ENCODE measurements at places on chromosomes 12 and 14.

GRCh38 chr12:78387721-78388120, 476.9 kb upstream of the SYT1 start:
- no peak for DNase-seq

DNA sequence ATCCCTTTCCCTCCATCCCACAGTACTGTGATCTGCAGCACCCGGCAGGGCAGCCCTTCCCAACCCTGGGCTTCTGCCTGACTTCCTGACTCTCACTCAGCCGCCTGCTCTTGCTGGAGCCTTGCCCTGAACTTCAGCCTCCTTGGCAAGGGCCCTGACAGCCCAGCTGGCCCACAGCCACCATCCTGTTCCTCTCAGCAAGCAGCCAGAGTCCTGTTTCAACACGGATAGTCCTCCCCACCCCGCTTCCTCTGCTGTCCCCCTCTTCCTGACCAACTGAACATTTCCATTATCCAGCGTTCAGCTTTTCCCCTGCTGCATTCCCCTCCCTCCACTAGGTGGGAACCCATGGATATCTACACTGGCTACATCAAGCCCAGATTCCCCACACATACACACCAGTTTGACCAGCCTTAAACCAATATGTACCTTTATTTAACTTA, 74.0 kb upstream of the MDM1 start:
- no peak for DNase-seq

GRCh38 chr12:51008329-51009055, 17.7 kb downstream of the SLC11A2 start:
- DNase-seq = no peak

- DNase-seq = no peak
Measured at GRCh38 chr14:88599326-88599725, 36.5 kb downstream of the ZC3H14 start.

Measured in T-helper 17 cell (primary cell).